ENCODE measurements at places on chromosomes 7 and 10.

DNA sequence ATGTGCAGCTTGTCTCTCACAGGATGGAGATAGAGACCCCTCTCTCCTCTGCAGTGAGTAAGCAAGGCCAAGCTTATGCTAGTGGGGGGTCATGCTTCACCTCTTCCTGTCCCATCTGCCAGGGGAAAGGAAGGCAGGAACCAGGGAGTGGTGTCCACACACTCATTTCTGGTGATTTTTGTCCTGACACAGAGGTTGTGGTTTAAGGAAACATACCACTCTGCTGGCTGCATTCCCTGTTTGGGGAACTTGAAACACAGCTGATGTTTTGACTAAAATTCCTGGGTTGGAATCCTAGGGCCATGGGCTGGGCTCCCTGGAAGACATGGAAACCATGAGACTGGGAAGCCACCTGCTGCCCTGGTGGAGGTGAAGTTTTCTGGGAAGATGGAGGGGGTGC is 21.4 kb downstream of the C10orf120 start:
- DNase-seq = no peak

GRCh38 chr7:151210087-151210854 is at the start of gene H2BK1:
Gene H2BK1 (minus strand): TSS chr7:151210488. CDS start chr7:151210318, 170 bp downstream.
- DNase-seq = no peak

GRCh38 chr10:15333909-15334649 is 37.0 kb downstream of the FAM171A1 start:
- no peak for DNase-seq

- no peak for DNase-seq
These were observed 661.8 kb upstream of the FZD8 start for GRCh38 chr10:36303896-36304295.

DNA sequence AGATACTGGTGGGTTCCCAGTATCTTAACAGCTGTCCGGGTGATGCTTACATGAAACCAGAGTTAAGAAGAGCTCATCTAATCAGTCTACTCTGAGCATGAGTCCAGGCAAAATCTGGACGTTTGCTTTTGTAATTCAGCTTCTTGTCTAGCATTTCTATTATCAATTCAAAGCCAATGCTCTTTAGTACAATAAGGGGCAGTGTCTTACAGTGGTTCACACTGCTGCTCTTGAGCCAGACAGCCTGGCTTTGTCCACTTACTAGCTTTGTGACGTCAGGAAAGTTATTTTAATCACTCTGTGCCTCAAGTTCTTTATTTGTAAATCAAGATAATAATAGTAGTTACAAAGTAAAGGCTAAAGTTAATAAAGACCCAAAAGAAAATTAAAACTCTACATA is 227.3 kb upstream of the TCF7L2 start:
- DNase-seq = no peak

- no peak for DNase-seq
These were observed 7.9 kb downstream of the GTF2I start for GRCh38 chr7:74665296-74665938.

- DNase-seq = no peak
These were observed 6.0 kb upstream of the TRPV6 start for GRCh38 chr7:142891490-142892082.
